ENCODE measurements at places on chromosomes 4 and X.

DNA sequence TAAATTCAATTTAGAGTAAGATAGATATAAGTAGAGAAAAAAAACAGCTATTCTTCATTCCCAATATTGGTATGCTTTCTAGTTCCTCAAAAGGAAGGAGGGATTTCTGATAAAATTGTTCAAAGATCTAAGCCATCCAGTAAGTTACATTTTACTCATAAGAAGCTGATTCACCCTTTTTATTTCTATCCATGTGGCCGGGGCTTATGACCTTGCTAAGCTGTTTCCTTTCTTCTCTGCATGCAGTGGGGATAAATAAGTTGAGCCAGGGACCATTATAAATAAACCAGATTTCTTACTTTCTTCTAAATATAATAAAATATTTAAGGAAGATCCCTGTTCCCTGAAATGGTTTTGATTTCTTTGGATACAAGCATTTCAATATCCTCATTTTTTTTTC is 502.3 kb downstream of the PDHA2 start:
- no peak for DNase-seq

GRCh38 chrX:154818916-154819770 is 13.9 kb upstream of the MPP1 start:
- DNase-seq: no peak

DNA sequence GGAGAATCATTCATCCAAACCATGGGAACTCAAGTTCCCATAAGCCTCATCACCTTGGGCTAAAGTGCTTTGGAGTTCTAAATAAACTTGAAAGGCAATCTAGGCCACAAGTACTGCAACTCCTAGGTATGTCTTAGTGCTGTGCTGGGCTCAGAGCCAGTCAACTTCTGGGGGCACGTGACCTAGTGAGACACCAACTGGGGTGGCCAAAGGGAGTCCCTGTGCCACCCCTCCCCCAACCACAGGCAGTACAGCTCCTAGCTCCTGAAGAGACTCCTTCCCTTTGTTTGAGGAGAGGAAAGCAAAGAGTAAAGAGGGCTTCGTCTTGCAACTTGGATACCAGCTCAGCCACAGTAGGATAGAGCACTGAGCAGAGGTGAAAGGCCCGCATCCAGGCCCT is 154.2 kb upstream of the IL1RAPL2 start:
- DNase-seq: no peak

- DNase-seq: no peak
These were observed 10.2 kb downstream of the GAK start for GRCh38 chr4:921830-922331.

DNA sequence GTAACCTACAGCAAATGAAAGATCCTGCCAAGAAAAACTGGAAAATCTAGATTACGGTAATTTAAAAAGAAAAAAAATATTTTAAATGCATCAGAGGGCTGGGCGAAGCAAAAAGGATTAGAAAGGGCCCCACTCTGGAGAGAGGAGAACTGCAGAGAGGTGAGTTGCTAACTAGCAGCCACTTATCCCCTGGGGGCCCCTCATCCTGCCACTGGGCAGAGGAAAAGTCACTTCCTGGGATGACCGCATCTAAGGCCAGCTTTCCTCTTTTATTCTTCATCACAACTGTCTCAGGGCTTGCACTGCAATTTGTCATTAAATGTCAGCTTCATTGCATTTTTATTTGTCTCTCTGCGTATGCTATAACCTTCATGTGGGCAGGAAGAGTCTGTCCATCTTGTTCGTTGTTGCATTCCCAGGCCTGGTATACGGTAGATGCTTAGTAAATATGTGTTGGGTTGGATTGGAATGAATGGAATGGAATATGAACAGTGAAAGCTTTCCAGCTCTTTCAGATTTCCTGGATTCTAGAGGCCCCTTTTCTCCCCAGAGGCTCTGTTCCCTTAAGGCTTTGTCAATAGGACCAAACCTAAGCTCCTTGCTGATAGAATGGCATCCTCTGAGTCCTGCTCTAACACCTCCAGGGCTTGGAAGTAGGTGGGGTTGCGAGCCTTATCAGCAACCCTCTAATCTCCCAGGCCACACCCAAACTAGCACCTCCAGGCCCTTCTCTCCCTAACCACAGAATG is 58.9 kb downstream of the TLR10 start:
- DNase-seq: no peak

DNA sequence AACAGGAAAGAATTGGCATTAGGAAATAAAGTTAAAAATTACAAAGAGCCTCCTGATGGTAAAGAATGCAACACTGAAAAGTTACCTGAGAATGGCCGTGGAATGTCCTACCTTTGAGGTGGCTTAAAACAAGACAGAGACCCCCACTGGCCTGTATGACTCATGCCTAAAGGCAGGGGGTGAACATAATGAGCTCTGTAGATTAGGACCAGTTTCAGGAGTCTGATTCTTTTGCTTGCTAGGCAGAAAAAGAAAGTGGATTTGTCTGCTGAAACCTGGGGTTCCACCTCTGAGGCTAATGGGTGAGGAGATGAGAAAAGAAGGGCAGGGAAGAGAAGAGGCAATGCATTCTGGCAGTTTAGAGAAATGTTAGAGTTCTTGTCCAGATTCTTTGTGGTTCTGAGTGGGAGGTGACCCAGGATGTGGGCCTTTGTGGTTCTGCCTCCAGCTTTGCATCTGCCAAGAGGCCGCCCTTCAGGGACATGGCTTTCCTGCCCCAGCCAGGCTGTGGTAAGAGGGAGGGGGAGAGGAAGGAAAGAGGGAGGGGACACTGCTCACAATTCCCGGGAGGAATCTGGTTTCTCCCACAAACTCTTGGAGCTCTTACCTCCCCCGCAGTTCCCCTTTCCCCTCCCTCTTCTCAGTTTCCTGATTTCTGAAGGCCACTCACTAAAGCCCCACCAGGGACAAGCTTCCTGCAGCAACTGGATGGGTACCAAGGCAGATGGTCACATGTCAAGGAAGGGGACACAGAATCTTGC is 109.6 kb downstream of the EFNB1 start:
- DNase-seq: no peak

DNA sequence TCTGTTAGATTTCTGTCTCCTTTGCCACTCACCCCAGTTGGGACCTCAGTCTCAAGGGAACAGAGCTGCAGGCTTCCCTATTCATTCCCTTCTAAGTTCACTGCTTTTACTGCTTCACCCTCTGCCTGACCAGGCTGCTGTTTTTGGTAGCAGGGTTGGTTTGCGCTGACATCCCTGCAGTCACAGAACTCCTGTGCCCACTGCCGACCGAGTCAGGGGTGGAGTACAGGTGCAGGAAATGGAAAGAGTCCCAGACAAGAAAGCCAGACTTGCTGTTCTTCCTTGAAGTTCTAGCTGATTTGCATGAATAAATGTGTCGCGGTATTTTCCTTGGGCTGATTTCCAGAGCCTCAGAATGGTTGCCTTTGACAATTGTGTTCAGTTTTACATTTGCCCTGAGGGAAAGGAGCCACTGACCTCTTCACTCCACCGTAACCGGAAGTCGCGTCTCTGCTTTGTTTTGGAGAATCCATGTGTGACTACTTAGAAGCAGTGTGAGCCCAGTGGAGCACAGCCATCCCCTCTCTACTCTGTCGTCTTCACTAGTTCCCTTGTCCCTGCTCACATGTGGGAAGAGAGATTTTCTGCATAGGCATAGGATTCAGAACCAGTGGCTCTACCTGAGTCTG is 84.8 kb downstream of the TNIP2 start:
- DNase-seq: no peak

GRCh38 chr4:100098681-100099080 is 91.6 kb downstream of the DDIT4L start:
- no peak for DNase-seq

DNA sequence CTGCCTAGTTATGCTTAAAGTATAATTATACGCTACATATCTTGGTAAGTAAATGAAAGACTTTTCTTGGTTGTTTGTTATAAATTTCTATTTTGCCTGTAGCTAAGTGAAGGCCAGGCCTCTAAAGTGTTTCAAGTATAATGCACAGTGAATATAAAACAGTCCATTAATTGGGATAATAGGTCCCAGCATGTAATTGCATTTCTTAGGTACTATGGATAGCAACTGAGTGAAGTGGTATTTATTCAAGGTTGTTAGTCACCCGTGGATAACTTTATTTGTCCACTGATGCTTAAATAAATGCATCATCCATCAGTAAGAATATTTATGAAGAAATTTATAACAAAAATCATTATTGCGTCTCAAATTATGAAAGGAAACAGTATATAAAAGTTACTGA is 59.1 kb downstream of the TEX13C start:
- DNase-seq: no peak

GRCh38 chrX:121114691-121115090 is 67.3 kb downstream of the GLUD2 start:
- DNase-seq: no peak

DNA sequence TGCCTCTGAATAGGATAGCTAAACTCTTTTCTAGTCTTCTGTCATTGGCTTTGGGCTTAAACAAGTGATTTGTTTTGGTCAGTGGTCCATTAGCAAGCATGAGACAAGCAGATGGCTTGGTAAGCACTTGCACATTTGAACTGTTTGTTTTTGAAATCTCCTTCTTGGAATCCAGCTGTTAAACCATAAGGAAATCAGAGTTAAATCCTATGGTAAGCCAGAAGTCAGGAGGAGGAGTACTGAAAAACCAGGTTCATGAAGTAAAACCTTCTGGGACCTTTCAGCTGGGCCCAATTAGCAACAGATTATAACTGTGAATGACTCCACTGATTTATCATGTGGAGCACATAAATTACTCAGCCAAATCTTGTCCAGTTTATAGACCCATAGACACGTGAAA is 1042.5 kb upstream of the PABPC4L start:
- DNase-seq: no peak

- DNase-seq: no peak
These were observed 54.3 kb downstream of the TSC22D3 start for GRCh38 chrX:107721318-107721717.

- DNase-seq: no peak
These were observed 192.2 kb downstream of the ADGRA3 start for GRCh38 chr4:22323691-22324090.

GRCh38 chr4:80539190-80539589 is 203.7 kb downstream of the CFAP299 start:
- no peak for DNase-seq

DNA sequence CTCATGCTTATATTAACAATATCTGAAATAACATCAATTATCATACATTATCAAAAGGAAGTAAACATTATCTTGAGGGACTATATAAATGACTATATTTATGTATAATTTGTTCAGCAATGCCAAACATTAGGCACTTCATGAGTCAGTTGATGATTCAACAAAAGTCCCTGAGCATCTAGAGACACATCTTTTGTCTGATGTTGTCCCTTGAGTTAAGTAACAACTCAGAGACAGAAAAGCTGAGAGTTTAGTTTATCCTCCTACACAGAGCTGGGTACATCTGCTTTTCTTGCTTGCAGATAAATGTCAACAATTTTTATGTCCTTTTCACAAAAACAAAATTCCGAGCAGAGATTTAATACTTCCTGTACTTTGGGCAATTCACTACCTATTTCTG is 311.1 kb downstream of the INPP4B start:
- no peak for DNase-seq

DNA sequence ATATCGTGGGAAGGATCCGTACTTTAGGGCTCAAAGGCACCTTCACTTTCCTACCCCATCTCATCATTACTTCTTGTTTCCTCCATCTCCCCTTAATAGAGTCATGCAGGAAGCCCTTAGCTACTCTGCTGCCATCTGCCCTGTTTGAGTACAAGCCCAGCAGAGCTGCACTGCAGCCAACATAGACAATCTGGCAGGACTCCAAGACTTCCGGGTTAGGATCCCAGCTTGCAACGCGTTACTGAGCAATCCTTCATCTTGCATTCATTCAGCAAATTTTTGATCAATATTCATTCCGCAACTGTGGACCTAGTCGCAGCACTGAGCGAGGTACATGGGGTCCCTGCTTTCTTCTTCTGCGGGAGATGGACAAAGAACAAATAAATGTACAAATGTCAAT is 344.9 kb downstream of the BCOR start:
- DNase-seq: no peak

DNA sequence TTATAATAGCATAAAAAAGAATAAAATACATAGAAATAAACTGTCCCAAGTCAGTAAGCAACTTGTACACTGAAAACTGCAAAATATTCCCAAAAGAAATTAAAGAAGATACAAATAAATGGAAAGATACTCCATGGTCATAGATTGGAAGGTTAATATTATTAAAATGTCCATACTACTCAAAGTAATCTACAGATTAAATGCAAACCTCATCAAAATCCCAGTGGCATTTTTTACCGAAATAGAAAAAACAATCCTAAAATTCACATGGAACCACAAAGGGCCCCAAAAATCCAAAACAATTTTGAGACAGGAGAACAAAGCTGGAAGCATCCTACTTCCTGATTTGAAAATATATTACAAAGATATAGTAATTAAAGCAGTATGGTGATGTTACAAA is 133.0 kb downstream of the NDST3 start:
- DNase-seq: no peak

GRCh38 chr4:163482190-163482589 is 8.6 kb upstream of the TKTL2 start:
- no peak for DNase-seq

DNA sequence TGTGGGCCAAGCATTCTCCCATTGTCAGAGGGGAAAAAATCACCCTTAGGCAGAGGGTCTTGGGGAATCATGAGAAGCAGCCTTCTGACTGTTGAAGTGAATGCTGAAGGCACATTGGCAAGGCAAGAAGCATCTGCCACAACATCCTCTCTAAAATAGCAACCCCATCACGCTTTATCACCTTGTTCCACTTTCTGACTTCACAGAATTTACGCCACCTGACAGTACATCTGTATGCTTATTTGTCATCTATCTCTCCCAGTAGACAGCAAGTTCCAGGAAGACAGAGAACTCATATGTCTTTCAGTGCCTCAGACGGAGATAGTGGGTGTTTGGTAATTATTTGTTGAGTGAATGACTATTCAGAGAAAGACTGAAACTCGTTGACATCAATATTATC is 68.4 kb upstream of the SCML1 start:
- no peak for DNase-seq

DNA sequence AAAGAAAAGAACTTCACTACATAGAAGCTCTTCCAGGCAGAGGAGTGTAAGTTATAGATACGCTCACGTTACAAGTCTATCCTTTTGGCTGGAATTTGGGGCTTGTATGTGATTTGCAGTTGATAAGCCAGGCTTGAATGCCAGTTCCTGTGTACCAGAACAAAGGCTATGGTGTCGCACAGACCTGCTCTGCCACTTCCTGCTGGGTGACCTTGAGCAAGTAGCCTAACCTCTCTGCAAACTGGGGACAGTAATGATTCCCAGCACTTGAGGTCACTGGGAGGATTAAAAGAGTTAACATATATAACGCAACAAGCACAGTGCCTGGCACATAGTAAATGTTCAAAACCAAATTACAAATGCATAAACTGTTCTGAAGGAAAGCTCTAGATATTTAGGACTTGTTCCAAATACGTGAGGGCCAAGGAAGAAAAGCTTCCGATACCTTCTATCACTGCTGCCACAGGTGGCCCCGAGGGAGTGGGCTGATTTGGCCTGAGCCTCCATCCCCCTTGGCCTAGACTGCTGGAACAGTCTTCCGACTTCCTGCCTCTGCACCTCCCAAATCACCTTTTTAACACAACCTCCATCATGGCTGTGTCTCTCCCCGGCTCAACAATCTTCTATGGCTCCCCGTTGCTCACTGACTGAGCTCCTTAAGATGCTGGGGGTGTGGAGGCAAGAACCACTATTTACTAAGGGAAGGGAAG is 1.3 kb upstream of the SOWAHD start:
- DNase-seq: no peak

Data from stimulated activated CD8-positive, alpha-beta memory T cell treated with anti-CD3 and anti-CD28 coated beads, Interleukin-4, amount 100 ng/mL, for 1 hour (primary cell).